ENCODE measurements at places on chromosomes 11 and 22. TPM values are rescaled to one million over a fixed set of nuclear protein-coding genes. Genes with fewer than 3 reads are reported as not detected.

- no peak overlapping the region for H3K4me3 ChIP-seq
- H3K27ac ChIP-seq = no peak overlapping the region
- H3K27me3 ChIP-seq = no peaks in the 10 kb centered on the region
- no peaks in the 10 kb centered on the region for H3K4me1 ChIP-seq
- DNase-seq = no peak
Measured at GRCh38 chr11:76123248-76123647, 83.1 kb downstream of the WNT11 start.

DNA sequence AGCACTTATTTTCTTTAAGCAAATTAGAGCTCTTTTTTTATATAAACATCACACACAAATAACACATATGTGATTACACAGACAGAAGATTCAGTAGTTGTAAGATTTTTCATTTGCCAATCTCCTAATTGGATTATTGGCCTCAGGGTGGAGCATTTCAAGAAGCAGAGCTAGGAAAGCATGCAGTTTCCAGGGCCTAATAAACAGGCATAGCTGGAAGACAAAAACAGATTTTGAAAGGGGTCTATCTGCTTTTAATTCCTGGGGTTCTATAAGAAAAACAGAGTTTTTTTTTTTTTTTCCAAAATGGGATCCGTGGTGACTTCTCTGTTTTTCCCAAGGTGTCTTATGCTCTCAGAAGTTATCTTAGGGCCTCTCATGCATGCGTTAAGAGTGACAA is 7.6 kb upstream of the FOLR3 start:
- peaks cover 5% of the 10 kb centered on the region for H3K36me3 ChIP-seq
- peaks cover 5% of the 10 kb centered on the region for H3K27me3 ChIP-seq
- DNase-seq = no peak
- H3K27ac ChIP-seq = no peak overlapping the region
- H3K4me1 ChIP-seq = no peaks in the 10 kb centered on the region

Gene TSPAN32
- total RNA-seq = 5.3 TPM

DNA sequence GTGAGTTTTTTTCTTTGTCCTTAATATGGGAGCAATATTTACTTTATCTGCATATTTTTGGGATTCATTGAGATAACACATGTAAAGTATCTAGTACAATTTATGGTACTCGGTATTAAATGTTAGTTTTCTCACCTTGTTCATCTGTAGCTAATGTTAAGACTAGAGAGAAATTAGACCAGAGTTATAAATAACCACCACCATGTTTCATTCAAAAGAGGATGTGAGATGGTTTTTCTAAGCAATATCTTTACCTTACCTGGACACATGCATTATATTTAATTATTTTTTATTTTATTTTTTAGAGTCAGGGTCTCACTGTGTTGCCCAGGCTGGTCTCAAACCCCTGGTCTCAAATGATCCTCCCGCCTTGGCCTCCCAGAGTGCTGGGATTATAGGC is 18.4 kb downstream of the ARHGAP42 start:
- H3K27ac ChIP-seq = no peak overlapping the region
- H3K4me3 ChIP-seq = no peak overlapping the region
- DNase-seq = no peak
- no peaks in the 10 kb centered on the region for H3K4me1 ChIP-seq
- no peaks in the 10 kb centered on the region for H3K36me3 ChIP-seq

Gene TRIM22
- total RNA-seq = 280 TPM

- H3K36me3 ChIP-seq = peaks cover 20% of the 10 kb centered on the region
- no peaks in the 10 kb centered on the region for H3K27me3 ChIP-seq
- no peak for DNase-seq
Measured at GRCh38 chr22:41582694-41583093, 6.9 kb downstream of the PMM1 start.

- peak; percentile 22 for DNase-seq
- no peak overlapping the region for H3K27ac ChIP-seq
- H3K4me1 ChIP-seq = peaks cover 38% of the 10 kb centered on the region
- H3K4me3 ChIP-seq = peak overlapping the region; percentile 74
- H3K27me3 ChIP-seq = no peaks in the 10 kb centered on the region
- no peaks in the 10 kb centered on the region for H3K36me3 ChIP-seq
Measured at GRCh38 chr22:38397189-38398085, 57.6 kb downstream of the KCNJ4 start.

- H3K4me3 ChIP-seq = no peak overlapping the region
- H3K27me3 ChIP-seq = no peaks in the 10 kb centered on the region
- H3K27ac ChIP-seq = no peak overlapping the region
- no peak for DNase-seq
- no peaks in the 10 kb centered on the region for H3K4me1 ChIP-seq
Measured at GRCh38 chr11:129089279-129089678, 102.8 kb downstream of the ARHGAP32 start.

Gene PELI3
- 2.3 TPM for total RNA-seq

Gene ACO2
- total RNA-seq = 118 TPM

- no peak overlapping the region for H3K4me3 ChIP-seq
- peaks cover 3% of the 10 kb centered on the region for H3K27me3 ChIP-seq
- H3K4me1 ChIP-seq = no peaks in the 10 kb centered on the region
- H3K27ac ChIP-seq = no peak overlapping the region
Measured at GRCh38 chr11:36460220-36460619, 49.9 kb downstream of the TRAF6 start.

Gene MOGAT2
- not detected for total RNA-seq

Gene TRIM21
- 23.5 TPM for total RNA-seq

DNA sequence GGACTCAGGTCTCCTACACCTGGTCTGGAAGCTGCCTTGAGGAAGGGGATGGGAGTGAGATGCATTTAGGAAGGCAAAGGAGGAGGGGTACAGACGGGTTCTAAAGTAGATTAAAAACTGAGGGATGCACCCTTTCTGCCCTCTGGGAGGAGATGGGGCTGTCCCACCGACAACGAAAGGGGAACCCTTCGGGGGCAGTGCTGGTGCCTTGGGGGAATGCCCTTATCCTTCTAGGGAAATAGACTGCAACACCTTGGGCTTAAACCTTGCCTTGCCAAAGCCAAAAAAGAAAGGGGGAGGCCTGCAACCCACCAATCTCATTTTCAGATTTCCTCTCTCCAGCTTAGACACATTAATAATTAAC is 89.8 kb downstream of the PLEKHA7 start:
- H3K4me1 ChIP-seq = peaks cover 11% of the 10 kb centered on the region
- H3K27me3 ChIP-seq = peaks cover 50% of the 10 kb centered on the region
- DNase-seq = peak; percentile 37
- H3K27ac ChIP-seq = no peak overlapping the region

DNA sequence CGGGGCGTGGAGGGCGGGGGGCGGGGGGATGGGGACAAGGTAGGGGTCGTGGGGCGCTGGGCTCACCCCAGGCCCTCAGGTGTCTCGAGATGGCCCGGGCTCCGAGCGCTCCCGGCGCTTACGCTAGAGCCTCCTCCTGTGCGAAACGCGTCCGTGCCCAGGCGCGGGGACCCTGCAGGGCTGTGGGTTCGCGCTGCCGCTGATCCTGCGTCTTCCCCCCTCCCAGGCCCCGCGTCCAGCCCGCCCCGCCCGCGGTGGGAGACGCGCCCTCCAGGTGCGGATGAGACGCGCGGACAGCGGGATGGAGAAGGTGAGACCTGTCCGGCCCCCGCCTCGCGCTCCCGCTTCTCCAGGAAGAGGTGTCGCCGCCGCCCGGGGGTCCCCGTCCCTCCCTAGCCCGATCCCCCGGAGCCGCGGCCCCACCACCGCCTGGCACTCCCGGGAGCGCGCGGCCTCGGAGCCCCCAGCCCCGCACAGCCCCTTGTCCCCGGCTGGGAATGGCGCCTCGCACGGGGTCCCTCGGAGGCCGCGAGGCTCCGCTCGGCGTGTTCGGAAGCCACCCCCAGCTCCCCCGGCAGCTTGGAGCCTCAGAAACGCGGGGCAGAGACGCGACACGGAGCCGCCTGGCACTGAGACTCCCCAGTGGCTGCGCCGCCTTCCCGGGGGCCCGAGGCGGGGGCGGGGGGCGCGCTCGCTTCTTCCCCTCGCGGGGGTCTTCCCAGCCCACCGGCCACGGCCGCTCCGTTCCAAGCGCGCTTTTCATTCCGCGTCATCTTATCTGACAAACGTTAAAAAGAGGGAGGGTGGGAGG is 27.6 kb upstream of the TOLLIP start:
- no peak overlapping the region for H3K4me3 ChIP-seq
- peaks cover 2% of the 10 kb centered on the region for H3K36me3 ChIP-seq
- H3K27ac ChIP-seq = no peak overlapping the region

- H3K27me3 ChIP-seq = no peaks in the 10 kb centered on the region
- H3K4me1 ChIP-seq = peaks cover 45% of the 10 kb centered on the region
- H3K4me3 ChIP-seq = no peak overlapping the region
Measured at GRCh38 chr22:22824340-22825212, 63.0 kb upstream of the IGLL5 start.

GRCh38 chr22:30882974-30883533 is 85.5 kb downstream of the MORC2 start:
- no peaks in the 10 kb centered on the region for H3K4me1 ChIP-seq
- H3K27ac ChIP-seq = no peak overlapping the region
- no peak for DNase-seq
- H3K4me3 ChIP-seq = no peak overlapping the region
- H3K36me3 ChIP-seq = no peaks in the 10 kb centered on the region

- H3K36me3 ChIP-seq = peaks cover 6% of the 10 kb centered on the region
- DNase-seq = no peak
- peak overlapping the region; percentile 75 for H3K27ac ChIP-seq
- H3K4me3 ChIP-seq = peak overlapping the region; percentile 83
Measured at GRCh38 chr11:47564933-47565339, 463 bp upstream of the PTPMT1 start.

DNA sequence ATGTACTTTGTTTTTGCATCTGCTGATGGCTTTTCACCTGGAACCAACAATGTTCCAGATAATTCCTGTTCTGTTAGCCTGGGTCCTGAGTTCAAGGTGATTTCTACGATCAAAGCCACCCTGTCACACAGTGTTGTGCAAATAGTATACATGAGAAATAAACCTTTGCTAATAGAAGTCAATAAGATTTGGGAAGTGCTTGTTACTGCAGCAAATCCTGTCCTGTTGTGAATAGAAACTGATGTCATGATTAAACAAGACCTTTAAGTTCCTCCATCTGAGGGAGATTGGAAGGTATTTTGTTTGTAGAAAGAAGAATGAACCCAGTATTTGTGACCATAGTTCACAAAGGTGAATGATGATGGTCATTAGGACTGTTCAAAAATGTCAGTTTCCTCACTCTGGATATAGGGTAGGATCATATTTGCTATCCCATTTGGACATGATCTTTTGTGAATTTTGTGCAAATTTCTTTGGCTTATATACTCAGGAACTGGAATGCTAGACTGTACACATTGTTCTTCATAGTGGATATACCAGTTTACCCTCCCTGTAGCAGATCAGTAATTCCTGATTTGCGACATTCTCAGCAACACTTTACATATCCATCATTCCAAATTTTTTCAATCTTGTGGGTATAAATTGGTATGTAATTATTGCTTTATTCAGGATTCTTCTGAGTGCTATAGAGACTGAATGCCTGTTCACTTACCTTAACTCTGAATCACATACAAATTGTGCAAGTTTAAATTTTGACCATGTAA is 428.5 kb downstream of the METTL15 start:
- DNase-seq = no peak
- no peaks in the 10 kb centered on the region for H3K4me1 ChIP-seq
- no peaks in the 10 kb centered on the region for H3K36me3 ChIP-seq
- no peaks in the 10 kb centered on the region for H3K27me3 ChIP-seq

- peak; percentile 18 for DNase-seq
- peaks cover 41% of the 10 kb centered on the region for H3K27me3 ChIP-seq
- H3K4me1 ChIP-seq = no peaks in the 10 kb centered on the region
- no peak overlapping the region for H3K27ac ChIP-seq
- no peak overlapping the region for H3K4me3 ChIP-seq
Measured at GRCh38 chr11:107598225-107599139, 7.5 kb downstream of the ELMOD1 start.

- no peak for DNase-seq
- no peak overlapping the region for H3K4me3 ChIP-seq
- peaks cover 26% of the 10 kb centered on the region for H3K36me3 ChIP-seq
Measured at GRCh38 chr11:96050435-96051182, 126.7 kb upstream of the MTMR2 start.

DNA sequence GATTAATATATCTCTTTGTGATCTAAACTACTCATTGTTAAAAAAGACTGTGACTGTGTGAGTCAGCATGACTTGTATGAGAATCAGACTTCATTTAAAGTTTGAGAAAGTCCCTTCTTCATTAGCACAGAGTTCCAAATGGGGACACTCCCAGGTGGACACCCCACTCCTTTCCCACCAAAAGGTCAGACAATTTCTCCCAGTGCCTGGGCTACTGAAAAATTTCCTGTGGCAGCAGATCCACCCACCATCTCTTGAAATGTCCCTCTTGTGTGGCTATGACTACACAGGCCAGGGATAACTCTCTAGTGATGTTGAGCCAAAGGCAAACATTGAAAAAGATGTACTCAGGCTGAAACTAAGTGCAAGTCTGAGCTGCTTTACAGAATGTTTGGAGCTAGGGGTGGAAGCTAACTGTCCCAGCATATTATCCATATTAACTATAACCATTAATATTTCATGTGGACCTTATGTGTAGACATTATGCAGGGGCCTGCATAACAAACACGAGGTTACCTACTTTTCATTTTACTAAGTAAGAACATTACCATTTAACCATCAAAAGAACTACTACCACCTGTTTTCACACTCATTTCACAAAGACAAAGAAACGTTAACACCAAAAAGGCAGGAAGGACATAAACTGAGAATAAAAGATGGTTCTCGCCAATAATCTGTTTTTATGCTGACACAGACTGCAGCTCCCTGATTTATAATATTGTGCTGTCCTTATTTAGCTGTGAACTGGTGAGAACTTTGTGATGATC is 44.8 kb downstream of the MMP20 start:
- no peaks in the 10 kb centered on the region for H3K36me3 ChIP-seq
- DNase-seq = peak; percentile 30
- peak overlapping the region; percentile 15 for H3K27ac ChIP-seq
- no peak overlapping the region for H3K4me3 ChIP-seq

- H3K27me3 ChIP-seq = peaks cover 40% of the 10 kb centered on the region
- no peaks in the 10 kb centered on the region for H3K36me3 ChIP-seq
- no peak overlapping the region for H3K4me3 ChIP-seq
- H3K4me1 ChIP-seq = no peaks in the 10 kb centered on the region
- DNase-seq = no peak
Measured at GRCh38 chr11:45285250-45285828, 802 bp downstream of the SYT13 start.

DNA sequence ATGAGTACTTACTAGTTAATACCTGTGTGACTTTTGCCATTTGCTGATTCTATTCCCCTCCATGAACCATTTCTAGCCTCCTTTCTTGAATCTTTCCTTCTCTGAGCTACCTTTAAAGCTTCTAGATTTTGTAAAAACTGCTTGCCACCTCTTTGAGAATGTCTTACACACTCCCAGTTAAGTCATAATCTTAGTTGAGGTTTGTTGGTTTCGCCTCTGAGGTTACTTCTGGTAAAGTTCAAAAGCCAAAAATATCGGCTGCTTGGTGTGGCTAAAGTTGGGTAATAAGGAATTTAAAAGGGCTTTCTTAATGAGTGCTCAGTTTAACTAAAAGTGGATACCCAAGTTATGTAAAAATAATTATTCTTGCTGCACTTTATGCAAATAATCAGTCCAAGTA is 10.4 kb upstream of the GLYAT start:
- no peaks in the 10 kb centered on the region for H3K27me3 ChIP-seq
- DNase-seq = no peak
- H3K4me1 ChIP-seq = peaks cover 11% of the 10 kb centered on the region
- H3K27ac ChIP-seq = peak overlapping the region; percentile 13
- peaks cover 11% of the 10 kb centered on the region for H3K36me3 ChIP-seq

All from activated naive CD4-positive, alpha-beta T cell treated with anti-CD3 and anti-CD28 coated beads for 36 hours (primary cell).